ENCODE measurements at places on chromosomes 16 and 17.

DNA sequence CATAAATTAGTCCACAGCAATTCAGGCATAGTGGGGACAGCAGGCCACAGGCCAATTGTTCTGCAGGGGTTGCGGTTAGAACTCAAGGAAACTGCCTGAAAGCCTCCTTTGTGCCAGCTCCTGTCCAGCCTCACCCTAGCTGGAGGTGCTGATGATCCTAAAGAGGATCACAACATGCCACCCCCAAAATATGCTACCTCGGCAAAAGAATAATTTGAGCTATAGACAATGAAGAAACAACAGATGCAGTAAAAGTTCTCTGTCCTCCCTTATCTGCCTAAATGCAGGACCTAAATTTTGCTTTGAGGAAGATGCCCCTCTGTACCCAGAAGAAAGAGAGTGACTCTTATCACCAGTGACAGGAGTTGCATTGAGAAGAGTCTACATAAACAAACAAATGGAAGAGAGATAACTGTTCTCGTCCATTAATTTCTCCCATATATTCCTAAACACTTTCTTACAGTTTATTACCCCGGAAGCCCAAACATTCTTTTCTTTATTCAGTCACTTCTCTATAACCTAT, 14.7 kb downstream of the ALOX15 start:
- no peak for DNase-seq

- DNase-seq, result no peak
These were observed 53.1 kb downstream of the CYB5B start for GRCh38 chr16:69477546-69477945.

GRCh38 chr16:56916571-56917403, 15.2 kb upstream of the HERPUD1 start:
- DNase-seq, result no peak

DNA sequence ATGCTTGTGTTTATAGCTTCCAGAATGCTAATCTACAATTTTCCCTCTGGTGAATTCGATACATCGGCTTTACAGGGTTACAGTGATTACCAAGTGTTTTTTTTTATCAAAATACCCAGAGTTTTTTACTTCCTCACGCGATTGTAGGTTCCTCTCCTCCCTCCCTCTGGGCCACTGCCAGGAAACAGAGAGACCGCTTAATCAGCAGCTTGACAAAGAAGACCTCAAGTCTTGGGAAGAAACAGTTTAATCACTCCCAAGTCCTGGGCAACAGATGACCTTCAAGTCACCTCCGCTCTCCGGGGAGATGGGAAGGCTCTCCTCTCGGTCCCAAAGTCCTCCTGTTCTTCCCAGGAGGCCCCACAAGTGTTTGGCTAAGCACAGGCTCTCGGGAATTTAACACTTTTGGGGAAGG, 23.5 kb downstream of the SMTNL2 start:
- DNase-seq, result no peak

GRCh38 chr17:4313221-4314114, 49.7 kb upstream of the ANKFY1 start:
- DNase-seq, result no peak

GRCh38 chr17:73765824-73766563, 121.7 kb upstream of the SDK2 start:
- peak; percentile 20 for DNase-seq

DNA sequence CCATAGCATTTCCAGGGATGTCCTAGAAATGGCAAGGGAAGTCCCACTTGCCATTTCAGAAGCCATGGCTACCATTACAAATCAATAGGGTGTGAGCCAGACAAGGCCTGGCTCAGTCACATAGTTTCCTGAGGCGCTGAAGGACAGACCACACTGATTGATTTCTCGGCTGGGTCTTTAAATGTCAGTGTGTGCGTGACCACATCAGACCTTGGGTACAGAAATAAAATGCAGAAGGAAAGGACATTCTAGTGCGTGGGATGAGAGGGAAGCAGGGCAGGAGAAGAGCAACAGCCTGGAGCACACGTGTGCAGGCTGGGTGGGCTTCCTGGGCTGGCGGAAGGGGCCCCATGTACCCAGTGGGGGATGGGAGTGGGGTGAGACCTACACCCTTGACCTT, 58.7 kb upstream of the LYRM9 start:
- no peak for DNase-seq

DNA sequence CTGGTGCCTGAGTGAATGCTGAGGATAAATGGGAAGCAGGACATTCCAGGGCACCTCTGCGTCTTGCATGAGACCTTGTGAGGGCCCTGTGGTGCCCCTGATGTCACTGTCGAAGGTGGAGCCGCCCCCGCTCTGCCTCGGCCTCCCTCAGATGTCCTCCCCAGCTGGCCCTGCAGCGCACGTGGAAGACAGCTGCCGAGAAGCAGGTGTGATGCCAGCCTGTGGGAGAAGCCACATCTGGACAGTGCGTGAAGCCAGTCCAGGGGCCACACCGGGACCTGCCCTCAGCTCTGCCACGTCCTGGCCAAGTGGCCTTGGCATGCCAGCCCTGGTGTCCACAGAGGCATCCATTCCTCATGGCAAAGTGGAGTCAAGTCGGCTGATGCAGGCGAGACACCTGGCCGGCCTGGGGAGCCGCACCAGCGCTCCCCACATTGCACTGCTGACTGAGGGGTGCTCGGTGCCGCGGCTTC, 21.6 kb upstream of the METRNL start:
- DNase-seq, result no peak

DNA sequence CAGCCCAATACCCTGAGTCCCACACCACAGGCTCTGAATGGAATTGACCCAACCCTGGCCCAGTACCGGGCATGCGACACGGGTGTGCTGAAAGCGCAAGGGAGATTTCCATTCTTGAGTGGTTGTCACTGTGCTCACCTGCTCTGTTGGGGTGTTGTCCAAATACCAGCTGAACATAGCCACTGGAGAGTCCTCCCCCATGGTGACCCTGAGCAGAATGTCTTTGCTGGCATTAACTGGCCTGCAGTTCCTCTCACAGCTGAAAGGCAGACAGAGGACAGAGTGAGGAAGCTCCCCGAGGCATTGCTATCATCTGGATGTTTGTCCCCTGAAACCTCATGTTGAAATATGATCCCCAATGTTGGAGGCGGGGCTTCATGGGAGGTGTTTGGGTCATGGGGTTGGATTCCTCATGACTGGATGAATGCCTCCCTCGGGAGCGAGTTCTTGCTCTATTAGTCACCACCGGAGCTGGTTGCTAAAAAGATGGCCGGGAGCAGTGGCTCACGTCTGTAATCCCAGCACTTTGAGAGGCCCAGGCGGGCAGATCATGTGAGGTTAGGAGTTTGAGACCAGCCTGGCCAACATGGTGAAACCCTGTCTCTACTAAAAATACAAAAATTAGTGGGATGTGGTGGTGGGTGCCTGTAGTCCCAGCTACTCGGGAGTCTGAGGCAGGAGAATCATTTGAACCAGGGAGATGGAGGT, 57.3 kb upstream of the BCO1 start:
- no peak for DNase-seq

- peak; percentile 64 for DNase-seq
These were observed at the start of gene SNAI3 for GRCh38 chr16:88686439-88687253. SNAI3 (minus strand) TSS chr16:88686507; CDS start chr16:88686406, 101 bp downstream.

GRCh38 chr17:55585629-55586028, 74.4 kb upstream of the SMIM36 start:
- no peak for DNase-seq

- no peak for DNase-seq
These were observed 7.6 kb downstream of the MYO1C start for GRCh38 chr17:1484676-1485422.

- no peak for DNase-seq
These were observed 315.1 kb upstream of the EEF2KMT start for GRCh38 chr16:5412731-5413130.

- DNase-seq, result no peak
These were observed 559 bp downstream of the IRX3 start for GRCh38 chr16:54286090-54286365.
